ENCODE measurements at places on chromosomes 3 and 15.
A peak's percentile ranks its signal among the peaks of the same experiment; 100 is the strongest.

GRCh38 chr3:194852831-194853508 is 167.3 kb downstream of the FAM43A start:
- DNase-seq: no peak

DNA sequence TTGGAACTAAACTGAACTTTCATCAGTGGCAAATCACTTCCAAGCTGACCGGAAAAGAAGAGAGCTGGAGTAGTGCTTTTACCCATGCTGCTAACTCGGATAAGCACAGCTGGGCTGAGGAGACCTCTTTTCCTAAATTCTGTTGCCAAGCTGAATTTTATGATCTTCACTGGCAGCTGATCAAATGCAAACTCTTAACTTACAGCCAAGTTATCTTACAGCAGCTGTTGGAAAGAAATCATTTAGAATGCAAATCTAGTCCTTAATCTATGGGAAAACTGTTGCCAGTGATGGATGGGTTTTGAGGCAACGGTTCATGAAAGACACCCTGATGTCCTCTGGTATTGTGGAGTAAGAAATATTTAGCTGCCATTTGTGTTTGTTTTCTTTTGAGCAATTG is 216.5 kb downstream of the ZNF385D start:
- no peak for DNase-seq

- DNase-seq: no peak
Measured at GRCh38 chr3:19885468-19885867, 48.5 kb downstream of the EFHB start.

DNA sequence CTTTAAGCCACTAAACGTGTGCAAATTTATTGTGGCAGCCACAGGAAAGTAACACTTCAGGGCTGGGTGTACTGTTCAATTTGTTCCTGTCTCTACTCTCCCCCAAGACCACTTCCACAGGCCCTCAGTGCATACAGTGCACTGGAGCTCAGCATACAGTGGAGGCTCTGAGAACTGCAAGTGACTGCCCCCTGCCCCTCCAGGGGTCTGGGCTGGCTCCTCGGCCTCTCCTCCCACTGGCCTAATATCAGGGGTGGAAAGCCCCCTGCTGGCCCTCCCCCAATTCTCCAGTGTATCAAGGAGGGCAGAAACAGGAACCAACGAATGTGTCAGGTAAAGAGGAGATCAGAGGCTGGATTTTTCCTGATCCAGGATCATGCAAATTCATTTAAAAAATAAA is 19.9 kb upstream of the HEG1 start:
- no peak for DNase-seq

- DNase-seq: no peak
Measured at GRCh38 chr15:67862750-67863441, 23.1 kb upstream of the RNU6-1 start.

- DNase-seq: no peak
Measured at GRCh38 chr3:77179762-77180161, 139.9 kb downstream of the ROBO2 start.

- DNase-seq: no peak
Measured at GRCh38 chr3:10998542-10998941, 6.0 kb downstream of the SLC6A1 start.

DNA sequence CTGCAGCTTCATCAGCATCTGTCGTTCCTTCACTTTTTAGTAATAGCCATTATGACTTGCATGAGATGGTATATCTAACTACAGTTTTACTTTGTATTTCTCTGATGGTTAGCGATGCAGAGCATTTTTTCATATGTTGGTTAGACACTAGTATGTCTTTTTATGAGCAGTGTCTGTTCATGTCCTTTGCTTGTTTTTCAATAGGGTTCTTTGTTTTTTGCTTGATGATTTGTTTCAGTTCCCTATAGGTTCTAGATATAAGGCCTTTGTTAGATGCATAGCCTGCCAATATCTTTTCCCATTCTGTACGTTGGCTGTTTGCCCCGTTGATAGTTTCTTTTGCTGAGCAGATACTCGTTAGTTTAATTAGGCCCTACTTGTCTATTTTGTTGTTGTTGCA is 487.2 kb upstream of the BCHE start:
- DNase-seq: no peak

DNA sequence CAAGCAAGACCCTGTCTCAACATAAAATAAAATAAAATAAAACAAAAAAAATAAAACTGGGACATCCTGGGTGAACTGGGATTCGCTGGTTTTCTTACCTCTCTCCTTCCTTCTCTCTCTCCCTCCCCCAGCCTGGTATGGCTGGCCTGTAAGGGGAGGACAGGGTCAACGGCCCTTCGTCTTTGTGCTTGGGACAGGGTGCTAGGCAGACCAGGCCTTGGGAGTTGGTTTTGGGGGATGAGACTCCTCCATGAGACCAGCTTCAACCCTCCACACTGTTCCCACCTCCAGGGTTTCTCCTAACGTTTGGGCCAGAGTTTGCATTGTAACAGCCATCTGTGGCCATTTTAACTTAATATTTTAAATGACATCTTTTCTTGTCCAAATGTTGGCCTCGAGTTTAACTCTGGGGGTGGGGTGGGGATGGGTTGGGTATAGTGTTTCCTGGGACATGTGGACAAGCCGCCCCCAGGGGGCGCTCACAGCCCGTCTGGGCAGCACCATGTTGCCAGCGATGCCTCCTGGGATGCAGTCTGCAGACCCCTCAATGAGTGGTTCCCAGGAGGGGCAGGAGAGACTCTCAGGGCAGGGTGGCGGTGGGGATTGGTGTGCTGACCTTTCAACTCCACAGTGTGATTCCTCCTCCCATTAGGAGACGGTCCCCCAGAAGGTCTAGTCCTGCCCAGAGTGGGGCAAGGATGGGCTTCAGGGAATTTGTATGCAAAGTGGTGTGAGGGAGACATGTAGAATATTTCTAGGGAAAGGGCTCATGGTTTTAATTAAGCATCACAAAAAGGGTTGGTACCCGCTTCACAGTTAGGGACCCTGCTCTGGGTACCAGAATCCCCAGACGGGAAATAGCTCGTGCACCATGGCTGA is 37.7 kb upstream of the LCTL start:
- no peak for DNase-seq

- no peak for DNase-seq
Measured at GRCh38 chr15:41936155-41936554, 36.2 kb downstream of the EHD4 start.

- no peak for DNase-seq
Measured at GRCh38 chr3:128367221-128367620, 99.5 kb downstream of the DNAJB8 start.

DNA sequence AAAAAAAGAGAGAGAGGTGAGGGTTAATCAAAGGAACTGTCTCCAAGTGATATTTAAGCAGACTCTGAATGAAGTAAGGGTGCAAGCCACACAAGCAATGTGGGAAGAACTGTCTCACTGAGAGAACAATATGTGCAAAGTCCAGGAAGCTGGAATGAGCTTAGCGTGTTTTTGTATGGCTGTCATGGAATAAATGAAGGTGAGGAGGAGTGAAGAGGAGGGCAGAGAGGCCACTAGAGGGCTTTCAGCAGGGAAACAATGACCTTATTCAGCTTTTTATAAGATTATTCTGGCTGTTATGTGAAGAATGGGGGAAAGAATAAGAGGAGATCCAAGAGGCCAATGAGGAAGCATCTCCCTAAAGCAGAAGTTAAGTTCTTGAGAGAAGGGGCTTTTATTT is 86.9 kb upstream of the COL8A1 start:
- no peak for DNase-seq

GRCh38 chr15:101675796-101676582 is 23.8 kb upstream of the TM2D3 start:
- DNase-seq: peak; percentile 16

DNA sequence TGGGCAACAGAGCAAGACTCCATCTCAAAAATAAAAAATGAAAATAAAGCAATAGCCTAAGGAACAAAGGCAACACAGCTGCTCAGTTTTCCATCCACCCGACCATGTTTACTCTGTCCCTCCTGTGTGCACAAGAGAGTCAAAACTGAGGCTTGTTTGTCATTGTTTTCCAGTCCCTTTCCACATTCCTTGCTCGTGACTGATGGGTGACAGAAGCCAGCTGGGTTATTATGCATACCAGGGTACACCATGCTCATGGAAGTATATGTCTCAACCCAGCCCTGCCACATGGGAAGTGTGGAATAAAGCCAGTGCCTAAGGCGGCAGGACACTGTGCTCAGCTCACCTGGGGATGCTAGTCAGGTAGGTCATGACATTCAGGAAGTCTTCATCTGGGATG is 49.5 kb downstream of the MCF2L2 start:
- no peak for DNase-seq

GRCh38 chr15:98648654-98649471 is 524 bp downstream of the IGF1R start:
- DNase-seq: no peak

DNA sequence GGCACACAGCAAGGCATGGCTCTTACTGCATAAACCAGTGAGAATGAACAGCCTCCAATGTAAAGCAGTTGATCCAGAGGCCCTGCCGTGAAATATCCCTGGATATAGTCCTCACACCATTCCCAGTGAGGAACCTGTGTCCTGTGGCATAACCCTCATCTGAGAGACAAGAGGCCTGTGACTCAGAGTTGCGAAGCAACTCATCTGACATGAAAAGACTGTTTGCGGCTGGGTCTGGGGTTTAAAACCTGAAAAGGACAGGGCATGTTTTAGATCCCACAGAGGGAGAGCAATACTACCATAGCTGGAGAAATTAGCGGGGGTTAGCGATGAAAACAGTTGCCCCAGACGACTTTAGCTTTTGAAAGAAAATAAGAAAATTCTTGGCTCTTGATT is 165.3 kb upstream of the BHLHE40 start:
- DNase-seq: no peak

- no peak for DNase-seq
Measured at GRCh38 chr3:191119415-191120295, 79.4 kb upstream of the OSTN start.

GRCh38 chr15:32125595-32125994 is 95.3 kb downstream of the CHRNA7 start:
- no peak for DNase-seq

DNA sequence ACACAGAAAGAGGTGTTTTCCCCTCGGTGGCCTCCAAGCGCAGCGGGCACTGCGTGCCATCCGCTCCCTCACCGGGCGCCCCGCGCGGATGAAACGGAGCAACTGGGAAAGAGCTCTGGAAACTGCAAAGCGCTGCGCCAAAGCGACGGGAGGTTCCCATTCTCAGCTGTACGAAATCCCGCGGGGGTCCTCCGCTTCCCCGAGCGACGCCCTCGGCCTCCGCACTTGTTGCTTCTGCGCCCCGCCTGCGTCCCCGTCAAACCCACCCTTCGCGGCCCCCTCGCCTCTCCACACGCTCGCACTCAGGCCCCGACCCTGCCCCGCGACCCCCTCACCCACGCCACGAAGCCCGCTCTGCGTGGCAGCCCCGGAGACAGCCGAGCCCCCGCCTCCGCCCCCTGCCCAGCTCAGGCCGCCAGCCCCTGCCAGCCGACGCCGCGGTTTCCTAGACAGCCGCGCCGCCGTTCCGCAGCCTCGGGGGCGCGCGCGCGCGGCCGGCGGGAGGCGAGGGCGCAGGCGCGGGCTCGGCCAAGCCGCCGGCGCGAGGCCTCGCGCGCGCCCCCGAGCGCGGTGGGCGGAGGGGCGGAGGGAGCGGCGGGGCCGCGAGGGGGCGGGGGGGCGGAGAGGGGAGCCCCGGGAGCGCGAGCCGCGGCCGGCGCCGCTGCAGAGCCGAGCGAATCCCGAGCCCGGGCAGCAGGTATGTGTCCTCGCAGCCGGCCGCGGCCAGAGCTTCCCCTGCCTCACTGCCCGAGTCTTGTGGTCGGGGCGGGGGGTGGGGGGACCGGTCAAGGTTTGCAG is at the start of gene TMEM266:
Gene TMEM266 (plus strand): TSS at position 666 of the 798 bp plus-strand sequence. CDS start 74,279 bp downstream, outside the sequence.
- DNase-seq: no peak

DNA sequence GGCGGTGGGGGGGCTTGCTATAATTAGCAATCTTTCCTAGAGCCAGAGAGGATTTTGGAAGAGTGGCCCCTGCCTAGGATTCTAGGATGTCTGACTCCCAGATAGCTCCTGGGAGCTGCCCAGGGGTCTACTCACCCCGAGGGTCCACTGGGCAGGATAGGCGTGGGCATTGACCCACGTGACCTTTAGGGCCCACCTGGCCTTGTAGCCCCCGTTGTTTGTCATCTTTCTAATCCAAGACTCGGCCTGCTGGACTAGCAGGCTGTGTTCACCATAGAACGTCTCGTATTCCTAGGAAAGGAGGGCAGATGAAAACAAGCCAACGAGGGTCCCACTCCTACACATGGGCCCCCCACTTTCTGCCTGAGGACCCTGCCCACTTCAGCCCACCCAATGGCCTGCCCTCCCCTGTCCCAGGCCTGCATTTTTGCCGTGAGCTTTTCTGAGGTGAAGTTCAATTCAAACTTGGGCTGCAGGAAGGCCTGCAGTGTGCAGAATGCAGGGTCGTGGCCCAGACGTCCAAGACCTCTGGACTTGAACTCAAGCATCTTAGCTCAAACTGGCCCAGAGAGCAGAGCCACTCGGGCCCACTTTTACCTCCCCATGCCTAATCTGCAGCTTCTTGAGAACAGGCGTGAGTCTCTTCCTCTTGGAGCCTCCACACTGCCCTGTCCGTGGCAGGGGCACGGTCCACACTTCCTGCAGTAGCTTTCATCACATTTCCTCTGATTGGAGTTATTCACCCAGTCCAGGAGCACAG is 41.5 kb downstream of the MUC4 start:
- DNase-seq: no peak

- DNase-seq: no peak
Measured at GRCh38 chr15:89340573-89340972, 5.9 kb upstream of the POLG start.

DNA sequence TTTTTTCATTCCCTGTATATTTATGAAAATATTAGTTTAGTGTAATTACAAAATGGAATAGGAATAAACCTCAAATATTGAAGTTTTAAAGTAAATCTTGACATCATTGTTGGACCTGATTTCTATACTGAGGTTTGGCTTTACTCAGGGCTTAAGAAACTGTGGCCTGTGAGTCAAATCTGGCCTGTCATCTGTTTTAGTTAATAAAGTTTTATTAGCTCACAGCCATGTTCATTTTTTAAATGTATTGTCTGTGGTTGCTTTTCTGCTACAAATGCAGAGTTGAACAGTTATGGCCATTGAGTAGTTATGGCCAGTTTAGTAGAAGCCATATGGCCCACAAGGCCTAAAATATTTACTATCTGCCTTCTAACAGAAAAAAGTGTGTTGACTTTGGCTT is 80.7 kb downstream of the DIPK2A start:
- no peak for DNase-seq

- peak; percentile 47 for DNase-seq
Measured at GRCh38 chr3:196774191-196774820, 34.6 kb downstream of the PAK2 start.

GRCh38 chr3:149371723-149372114 is 5.7 kb downstream of the TM4SF1 start:
- no peak for DNase-seq

DNA sequence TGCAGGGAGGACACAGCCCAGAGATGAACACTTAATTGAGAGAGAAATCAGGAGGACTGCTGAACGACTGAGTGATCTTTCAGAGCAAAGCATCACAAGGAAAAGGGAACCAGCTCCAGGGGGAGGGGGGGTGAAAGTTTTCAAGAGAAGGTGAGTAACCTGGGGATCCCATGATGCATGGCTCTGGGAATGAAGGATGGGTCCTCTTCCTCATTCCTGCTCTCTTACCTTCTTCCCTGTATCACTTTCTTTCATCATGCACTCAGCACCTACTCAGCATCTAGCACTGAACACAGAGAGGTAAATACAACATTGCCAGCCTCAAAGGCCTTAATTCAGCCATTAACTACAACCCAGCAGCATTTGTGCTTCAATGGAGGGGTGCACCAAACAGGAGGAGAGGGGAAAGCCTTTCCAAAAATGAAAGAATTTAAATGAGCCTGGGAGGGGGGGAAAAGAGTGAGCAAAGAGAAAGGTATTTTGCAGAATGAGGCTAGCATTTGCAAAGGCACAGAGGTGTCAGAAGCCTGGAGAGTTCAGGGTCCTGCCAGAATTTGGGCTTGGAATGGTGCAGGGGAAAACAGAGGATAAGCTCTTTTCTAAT is 427.4 kb downstream of the FOXP1 start:
- DNase-seq: no peak
